ENCODE measurements at places on chromosomes 1 and 21.

GRCh38 chr1:145859491-145860023 lies 676 bp upstream of the PIAS3 start:
- peak; percentile 71 for DNase-seq

DNA sequence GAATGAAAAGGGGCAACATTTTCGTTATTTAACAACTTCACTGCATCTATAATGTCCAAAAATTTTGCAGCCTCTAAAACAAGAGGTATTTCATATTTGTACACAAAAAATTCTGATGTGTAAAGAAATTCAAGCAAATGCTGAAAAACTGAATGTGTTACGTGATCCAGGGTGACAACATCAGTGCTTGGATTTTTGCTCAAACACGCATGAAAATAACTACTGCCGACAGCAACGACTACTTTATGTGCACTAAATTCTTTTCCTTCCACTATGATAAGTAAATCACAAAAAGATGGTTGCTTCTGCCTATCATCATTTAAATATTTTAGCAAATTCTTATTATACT lies 53.4 kb upstream of the ASPM start:
- DNase-seq: no peak

- DNase-seq: no peak
These were observed 63.6 kb downstream of the KCNT2 start for GRCh38 chr1:196544617-196545016.

DNA sequence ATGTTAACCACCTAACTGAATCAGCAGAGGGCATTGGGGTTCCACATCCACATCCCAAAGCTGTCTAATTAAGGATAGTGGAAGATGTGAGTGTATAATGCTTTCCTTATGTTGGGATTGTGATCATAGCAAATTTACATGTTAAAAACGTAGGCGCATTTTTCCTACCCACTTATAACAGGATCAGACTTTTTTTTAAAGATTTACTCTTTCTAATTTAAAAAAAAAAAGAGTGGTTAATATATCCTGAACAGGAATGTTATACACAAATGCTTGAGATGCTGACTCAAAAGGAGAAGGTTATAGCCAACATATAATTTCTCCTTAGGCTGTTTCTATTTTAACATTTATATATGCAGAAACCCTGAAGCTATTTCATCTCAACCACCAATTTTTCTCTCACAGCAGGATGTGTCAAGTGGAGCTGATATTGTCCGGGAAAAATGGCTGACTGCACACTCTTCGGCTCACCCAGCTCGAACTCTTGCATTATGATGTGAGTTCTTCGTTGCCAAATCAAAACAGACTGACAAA lies 40.3 kb downstream of the RGS5 start:
- no peak for DNase-seq

DNA sequence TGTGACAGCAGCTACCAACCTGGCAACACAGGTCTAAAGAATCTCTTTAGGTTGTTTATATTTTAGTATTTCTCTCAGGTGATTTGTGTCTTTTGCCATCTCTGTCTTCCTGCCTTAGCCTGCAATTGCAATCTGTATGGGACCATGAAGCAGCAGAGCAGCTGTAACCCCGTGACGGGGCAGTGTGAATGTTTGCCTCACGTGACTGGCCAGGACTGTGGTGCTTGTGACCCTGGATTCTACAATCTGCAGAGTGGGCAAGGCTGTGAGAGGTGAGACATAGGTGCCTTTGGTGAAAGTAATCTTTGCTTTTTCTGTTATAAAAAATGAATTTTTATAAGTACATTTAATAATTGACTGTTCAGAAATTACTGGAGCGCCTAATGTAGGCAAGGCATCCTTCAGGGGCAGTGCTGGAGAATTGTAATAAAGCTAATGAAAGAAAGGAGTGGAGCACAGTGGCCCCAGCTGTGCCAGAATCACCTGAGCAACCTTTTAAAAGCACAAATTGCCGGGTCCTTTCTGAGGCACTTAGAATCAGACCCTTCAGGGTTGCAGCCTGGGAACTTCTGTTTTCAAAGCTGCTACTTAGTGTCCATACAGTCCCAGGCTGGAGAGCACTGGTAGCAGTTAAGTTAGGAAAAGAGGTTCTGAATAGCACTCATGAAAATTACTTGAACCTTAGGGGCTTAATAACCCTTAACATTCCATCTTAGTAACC lies 60.6 kb upstream of the LAMC2 start:
- DNase-seq: no peak

- no peak for DNase-seq
These were observed 129.0 kb upstream of the TMPRSS2 start for GRCh38 chr21:41636636-41637630.

DNA sequence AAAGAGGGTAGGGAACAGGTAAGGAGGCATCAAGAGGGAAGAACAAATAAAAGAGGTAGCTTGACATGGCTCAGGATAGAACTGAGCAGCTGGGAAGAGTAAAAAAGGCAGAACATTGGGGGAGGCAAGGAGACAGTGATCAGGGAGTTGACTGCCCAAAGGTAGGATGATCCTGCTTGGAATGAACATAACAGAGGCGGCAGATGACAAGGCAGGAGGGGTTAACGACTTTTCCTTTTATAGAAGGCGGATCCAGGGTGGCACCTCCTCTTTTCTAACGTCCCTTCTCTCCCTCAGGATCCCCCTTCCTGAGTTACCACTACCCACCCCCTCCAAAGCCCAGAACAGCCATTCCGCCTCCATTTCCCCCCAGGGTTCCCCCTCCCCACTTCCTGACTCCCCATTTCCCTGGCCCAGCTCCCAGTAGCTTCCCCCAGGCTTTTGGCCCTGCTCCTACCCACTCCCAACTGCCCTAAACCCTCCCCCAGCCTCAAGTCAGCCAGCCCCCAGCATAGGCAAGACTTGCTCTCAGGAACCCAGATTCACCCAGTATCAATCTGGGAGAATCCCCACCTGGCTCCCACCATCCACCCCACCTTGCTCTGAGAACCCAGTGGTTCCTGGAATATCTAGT lies 769 bp upstream of the ADAMTS4 start:
- DNase-seq: no peak

- no peak for DNase-seq
These were observed 75.7 kb upstream of the F3 start for GRCh38 chr1:94617134-94617805.

- DNase-seq: no peak
These were observed 472.7 kb downstream of the PTPRU start for GRCh38 chr1:29708796-29709703.

DNA sequence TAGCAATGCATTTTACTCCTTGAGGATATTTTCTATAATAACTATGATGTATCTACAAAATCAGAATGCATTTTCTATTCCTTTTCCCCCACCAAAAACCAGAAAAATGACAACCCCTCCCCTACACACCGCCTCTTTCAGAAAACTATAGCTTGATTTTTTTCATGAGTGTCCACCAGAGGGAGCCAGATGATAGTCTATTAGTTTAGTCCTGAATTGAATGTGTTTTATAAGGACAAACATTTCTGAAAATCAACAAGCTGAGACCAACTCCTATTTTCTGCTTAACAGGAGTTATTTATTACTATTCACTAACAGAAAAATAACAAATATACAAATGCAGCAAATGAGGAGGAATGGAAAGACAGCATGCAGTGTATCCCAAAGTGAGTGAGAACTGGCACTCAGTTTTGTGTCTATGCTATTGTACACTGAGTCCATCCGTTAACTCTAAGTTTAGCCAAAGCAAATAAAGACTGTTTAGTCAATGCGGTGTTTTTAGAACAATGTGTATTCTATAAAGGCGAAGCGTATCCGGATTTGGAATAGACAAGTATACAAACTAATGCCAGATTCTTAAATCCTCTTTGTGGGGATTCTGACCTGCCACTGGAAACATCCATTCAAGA lies 182.6 kb downstream of the VAV3 start:
- DNase-seq: peak; percentile 56

- no peak for DNase-seq
These were observed 23.6 kb downstream of the ZNF670 start for GRCh38 chr1:247054992-247055415.

- no peak for DNase-seq
These were observed 173.2 kb downstream of the SMYD3 start for GRCh38 chr1:246333855-246334254.

GRCh38 chr1:8415526-8416278 lies 97.8 kb downstream of the SLC45A1 start:
- no peak for DNase-seq

DNA sequence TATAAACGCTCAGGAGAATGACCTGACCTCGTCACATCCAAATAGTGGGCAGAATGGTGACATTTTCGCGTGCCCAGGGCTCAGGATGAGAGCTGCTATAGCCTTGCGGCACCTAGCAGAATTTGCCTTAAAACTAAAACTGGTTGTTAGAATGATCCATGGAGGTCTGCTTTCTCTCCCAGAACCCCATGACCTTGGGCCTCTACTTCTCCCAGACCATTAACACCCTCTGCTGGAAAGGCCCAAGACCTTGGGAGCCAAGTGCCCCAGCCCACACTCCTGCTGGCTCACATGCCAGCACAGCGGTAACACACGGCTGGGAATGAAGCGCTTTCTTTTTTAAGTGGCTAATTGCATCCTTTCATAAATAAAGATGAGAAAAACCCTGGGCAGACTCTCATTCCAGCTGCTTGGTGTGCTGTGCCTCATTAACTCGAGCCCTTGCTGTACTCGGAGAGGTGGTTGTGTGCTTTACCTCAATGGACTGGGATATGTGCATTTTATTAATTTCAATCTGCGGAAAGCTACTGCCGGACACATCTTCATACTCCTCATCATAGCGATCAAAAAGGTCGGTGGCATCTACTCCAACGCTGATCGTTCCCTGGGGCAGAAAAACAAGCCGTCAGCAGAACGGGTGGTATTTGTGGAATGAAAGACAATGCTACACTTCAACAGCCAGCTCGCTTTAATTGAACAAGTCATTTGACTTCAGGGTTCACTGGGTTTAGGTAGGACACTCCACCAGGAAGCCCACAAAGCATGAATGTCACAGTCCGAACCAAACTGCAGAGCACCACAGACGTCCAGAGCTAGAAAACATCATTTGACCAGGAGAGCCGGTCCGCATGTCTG lies 29.0 kb downstream of the THAP3 start:
- DNase-seq: no peak

- no peak for DNase-seq
These were observed 159.9 kb upstream of the AJAP1 start for GRCh38 chr1:4494558-4494957.

DNA sequence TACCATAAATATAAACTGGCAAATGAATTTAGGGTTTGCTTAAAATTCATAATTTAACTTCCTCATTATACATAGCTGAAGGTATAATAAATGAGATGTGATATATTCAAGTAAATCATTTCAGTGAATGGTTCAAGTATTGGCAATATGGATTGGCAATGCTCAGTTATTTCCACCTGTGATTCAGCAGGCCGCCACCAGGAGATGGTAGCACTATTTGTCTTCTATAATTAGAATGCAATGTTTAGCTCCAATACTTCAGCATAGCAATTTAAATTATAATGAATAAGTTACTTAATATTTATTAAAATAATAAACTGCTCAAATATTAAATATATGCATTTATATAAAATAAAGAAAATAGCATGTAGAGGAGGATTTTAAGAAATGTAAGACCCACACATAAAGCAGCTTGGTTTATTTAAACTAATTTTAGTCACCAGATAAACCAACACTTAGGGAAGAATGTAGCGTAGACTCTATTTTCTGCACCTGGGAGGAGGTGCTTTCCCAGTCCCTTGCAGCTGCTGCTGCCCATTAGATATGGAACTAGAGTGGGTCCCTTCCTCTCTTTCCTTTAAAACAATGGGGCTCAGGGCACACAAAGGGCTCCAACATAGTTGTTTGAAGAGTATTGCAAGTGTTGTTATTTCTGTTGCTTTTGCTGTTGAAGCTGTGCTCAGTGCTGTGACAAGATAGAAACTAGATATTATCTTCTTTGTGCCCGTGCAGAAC lies 62.1 kb downstream of the PLPPR4 start:
- DNase-seq: no peak

GRCh38 chr1:109751531-109752260 lies 10.9 kb upstream of the GSTM3 start:
- no peak for DNase-seq

GRCh38 chr1:229171934-229172333 lies 99.0 kb upstream of the RAB4A start:
- no peak for DNase-seq

- DNase-seq: peak; percentile 21
These were observed 694 bp downstream of the MEAF6 start for GRCh38 chr1:37513795-37514349.

DNA sequence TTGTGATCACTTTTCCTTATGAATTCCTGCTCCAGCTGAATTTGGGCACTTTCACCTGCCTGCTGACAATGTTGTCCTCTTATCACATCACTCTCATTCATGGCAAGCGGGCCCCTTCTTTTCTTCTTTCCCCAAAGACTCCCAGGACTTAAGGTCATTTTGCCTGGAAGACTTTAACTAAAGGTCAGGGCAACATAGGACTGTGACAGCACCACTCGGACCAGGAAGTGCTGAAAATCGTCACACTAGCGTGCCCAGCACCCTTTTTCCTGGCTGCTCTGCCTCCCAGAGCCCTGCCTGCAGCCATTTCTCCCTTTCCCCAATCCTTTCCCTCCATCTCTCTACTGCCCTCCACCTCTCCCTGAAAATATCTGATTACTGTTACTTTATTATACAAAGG lies 35.4 kb downstream of the CD34 start:
- no peak for DNase-seq

- DNase-seq: no peak
These were observed 1.0 kb downstream of the S100A4 start for GRCh38 chr1:153544453-153545066.

GRCh38 chr1:44644806-44645205 lies 29.5 kb downstream of the TMEM53 start:
- no peak for DNase-seq

- no peak for DNase-seq
These were observed 53.3 kb upstream of the SYT14 start for GRCh38 chr1:209884665-209885117.

All from effector memory CD8-positive, alpha-beta T cell (primary cell).